GM12891 (cell line): ENCODE measurements at places on chromosomes 2 and 18.

- no peak for DNase-seq
Measured at GRCh38 chr2:9424447-9425164, 1.2 kb downstream of the CPSF3 start.

DNA sequence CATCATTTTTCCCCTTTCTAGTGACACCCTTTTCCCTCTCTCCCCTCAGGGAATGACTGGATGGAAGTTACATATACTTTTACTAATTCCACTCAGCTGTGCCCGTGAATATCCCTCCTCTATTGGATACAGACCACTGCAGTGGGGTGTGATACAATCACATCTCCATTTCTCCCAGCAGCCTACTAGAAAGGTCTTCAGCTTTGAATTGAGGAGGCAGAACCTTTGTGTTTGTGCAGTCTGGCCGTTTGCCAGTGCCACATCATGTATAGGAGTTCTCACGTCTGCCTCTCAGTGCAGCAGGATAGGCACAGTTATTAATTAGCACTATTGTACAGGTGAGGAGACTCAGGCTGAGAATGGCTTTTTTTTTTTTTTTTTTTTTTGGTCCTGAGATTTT is 16.4 kb downstream of the TNFRSF11A start:
- no peak for DNase-seq

GRCh38 chr2:20580690-20581437 is 70.0 kb downstream of the HS1BP3 start:
- no peak for DNase-seq

DNA sequence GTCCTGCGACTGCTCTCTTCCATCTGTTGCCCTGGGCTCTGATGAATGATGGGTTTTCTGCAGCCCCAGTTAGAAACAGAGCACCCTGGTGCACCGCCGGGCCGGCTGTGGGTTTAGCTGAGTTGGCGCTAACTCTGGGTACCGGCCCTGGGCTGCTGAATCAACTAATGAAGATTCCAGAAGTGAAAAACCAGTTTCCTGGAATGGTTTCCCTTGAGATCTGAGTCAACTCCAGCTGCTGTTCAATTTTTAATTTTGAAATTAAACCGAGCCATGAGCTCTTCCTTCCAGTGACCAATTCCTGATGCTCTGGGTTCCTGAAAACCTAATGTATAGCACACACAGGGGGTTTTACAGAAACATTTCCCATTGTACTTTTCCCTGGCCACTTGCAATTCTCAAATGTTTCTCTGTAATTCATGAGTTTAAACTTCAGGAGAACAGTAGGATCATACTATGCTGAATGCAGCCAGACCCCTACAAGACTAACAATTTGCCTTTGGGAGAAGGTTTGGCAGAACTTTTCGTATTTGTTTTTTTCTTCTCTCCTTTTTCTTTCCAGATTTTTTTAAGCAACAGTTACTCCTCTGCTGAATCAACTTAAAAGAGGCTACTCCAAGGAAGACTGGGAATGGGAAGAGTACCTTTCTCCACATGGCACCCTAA is 5.5 kb downstream of the COL6A3 start:
- DNase-seq = no peak

- no peak for DNase-seq
Measured at GRCh38 chr2:168997118-168997521, 34.0 kb downstream of the ABCB11 start.

DNA sequence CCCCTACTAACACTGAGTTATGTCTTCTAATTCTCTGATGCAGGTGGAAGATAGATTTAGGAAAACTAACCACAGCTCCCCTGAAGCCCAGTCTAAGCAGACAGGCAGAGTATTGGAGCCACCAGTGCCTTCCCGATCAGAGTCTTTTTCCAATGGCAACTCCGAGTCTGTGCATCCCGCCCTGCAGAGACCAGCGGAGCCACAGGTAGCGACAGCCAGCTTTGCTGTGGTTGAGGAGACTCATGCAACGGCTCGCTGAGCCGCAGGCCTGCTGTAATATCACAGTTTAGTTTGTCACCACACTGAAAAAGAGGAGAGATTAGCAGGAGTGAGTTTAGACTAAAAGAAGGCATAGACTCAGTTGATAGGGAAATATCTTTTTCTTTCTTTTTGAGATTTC is 131.0 kb upstream of the IL1R2 start:
- no peak for DNase-seq

DNA sequence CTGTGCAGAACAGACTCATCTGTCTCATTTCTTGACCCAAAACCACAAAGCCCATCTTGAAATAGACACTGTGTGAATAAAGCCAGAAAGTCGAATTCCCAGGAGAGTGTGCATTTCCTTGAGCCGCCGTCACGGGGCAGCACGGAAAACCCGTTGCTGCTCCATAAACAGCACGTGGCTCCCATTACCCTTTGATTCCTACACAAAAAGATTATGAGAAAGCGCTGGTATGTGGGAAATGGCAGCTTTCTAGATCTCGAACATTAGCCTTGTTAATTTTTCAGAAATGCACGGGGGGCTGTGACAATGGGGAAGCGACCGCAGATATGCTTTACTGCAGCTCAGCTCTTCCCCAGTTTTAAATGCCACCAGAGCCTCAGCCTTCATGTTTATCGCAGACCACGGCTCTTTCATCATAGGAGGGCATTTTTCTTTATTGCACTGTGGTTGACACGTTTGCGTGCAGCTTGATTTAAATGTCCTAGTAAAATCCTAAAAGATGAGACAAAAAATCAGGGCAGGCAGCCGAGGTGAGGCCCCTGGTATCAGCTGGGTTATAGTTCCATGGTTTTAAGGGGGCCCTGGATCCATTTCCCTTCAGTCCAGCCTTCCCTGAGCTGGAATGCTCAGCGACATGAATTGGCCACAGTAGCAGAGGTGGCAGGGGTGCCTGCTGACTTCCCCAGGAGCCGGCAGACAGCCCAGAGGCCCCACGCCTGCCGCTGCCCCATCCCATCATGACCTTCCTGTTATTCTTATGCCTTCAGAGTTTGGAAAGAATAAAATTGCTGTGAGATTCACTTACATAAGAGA is 249.3 kb downstream of the NDUFA10 start:
- DNase-seq = no peak

DNA sequence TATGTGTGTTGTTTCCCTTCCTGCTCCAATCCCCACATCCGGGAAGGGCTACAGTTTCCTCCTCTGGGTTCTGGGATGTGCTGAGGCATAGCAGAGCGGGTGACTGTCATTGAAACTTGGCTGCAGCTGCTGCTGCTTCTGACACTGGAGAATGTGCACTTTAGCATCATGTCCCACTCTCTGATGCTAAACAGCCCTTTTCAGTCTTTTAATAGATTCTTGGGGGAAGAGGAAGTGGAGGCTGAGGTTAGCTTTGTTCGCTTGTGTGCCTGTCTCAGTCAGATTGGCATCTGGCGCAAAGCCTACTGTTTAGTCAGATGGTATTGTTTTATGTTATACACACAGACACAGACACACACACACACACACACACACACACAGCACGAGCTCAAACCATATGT is 136.5 kb upstream of the RND3 start:
- DNase-seq = no peak

- DNase-seq = no peak
Measured at GRCh38 chr2:34529965-34530364, 930.9 kb upstream of the FAM98A start.

DNA sequence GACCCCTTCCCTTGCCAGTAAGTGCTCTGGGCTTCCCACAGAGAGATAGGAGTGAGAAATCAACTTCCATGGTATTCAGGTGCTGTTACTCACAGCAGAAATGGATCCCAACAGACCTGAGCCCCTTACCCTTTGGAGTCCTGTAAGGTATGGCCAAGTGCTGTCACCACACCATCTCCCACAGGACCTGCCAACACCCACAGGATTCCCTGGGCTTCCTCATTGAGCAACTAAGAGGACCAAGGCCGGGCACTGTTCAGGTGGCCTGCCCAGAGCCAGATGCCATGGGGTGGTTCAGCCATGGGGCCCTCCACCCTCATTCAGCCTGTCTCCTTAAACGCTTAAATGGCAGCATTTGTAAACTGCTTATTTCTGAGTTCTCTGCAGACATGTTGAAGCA is 166.2 kb downstream of the TRIM43 start:
- no peak for DNase-seq

- no peak for DNase-seq
Measured at GRCh38 chr2:240247241-240247867, 106.9 kb upstream of the OTOS start.

DNA sequence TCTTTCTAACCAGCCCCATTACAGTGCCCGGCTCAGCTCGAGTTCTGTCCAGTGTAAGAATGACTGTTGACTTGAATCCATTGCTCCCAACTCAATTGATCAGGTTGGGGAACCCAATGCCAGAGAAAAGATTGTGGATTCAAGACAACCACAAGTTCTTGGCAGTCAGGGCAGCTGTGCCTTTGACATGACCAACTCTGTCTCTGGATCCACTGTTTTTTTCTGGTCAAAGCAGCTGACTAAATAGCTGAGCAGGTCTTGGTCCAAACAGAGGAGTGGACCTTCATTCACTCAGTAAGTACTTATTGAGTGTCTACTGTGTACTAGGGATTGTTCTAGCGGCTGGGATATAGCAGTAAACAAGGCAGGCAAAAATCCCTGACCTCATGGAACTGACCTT is 6.3 kb upstream of the ATOH8 start:
- DNase-seq = no peak

DNA sequence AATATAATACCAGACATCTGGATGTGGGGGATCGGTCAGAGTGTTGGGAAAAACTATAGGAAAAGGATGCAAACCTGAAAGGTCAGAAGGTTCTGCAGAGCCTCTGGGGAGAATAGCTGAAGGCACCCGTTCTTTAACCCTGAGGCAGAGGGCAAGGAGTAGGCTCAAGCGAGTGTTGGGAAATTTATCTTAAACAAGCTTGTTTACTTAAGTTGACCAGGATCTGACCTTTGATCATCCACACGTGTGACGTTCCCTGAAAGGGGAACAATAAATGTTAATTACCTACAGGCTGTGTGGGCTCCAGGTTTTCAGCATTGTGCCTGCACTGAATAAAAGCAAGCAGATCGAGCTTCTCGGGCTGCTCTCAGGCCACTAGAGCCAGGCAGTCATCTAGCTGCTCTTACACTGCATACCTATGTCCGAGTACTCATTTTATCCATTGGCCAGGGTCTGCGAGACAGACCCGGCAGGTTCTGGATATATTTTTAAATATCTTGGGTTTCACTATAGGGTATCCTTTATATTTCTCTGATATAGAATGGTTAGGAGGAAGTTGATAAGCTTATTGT is 400.6 kb upstream of the CHST9 start:
- DNase-seq = no peak

GRCh38 chr2:158315803-158316414 is 140.6 kb downstream of the CCDC148 start:
- no peak for DNase-seq

DNA sequence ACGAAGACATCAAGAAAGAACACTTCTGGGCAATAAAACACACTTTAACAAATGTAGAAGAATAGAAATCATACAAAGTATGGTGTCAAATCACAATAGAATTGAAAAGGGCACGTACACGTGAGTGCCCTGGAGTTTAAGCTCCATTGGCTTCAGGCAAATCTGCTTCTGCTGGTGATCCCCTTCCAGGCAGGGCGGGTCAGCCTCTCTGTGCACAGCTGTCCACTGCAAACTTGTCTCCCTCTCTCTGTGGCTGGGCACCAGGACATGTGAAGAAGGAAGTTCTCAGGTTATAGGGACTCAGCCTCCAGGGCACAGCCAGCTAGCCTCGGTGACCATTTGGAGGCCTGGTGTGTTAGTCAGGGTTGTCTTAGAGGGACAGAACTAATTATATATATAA is 66.0 kb downstream of the ST3GAL5 start:
- no peak for DNase-seq

GRCh38 chr2:153163055-153163454 is 315.5 kb downstream of the RPRM start:
- DNase-seq = peak; percentile 2

- DNase-seq = no peak
Measured at GRCh38 chr2:226446406-226447001, 353.1 kb downstream of the IRS1 start.

DNA sequence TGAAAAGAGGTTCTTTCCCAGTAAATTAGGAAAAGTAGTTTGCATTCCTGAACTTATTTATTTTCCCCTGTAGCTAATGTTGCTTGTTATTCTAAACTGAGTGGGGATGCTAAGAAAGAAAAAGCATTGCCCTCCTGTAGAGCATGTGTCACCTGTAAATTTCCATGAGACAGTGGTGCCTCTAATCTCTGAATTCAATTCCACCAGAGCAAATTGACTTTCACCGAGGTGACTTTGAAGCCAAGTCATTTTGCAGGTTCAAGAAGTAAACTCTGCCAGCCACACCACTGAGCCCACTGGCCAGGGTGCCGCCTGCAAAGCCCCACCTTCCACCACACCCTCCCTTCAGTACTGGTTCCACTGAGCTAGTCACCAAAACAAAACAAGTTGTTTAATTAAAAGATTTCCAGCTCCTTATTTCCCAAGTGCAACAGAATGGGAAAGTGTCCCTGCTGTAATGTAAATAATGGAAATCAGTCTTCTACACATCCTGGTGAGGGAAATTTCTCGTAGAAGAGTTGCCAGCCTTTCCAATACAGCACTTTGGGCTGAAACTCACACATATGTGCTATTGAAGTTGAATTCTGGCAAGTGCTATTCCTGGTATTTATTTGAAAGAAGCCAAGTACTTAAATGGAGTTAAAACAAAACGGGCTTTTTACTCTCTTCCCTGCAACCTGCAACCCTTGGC is 254.8 kb downstream of the RNF152 start:
- DNase-seq = no peak

DNA sequence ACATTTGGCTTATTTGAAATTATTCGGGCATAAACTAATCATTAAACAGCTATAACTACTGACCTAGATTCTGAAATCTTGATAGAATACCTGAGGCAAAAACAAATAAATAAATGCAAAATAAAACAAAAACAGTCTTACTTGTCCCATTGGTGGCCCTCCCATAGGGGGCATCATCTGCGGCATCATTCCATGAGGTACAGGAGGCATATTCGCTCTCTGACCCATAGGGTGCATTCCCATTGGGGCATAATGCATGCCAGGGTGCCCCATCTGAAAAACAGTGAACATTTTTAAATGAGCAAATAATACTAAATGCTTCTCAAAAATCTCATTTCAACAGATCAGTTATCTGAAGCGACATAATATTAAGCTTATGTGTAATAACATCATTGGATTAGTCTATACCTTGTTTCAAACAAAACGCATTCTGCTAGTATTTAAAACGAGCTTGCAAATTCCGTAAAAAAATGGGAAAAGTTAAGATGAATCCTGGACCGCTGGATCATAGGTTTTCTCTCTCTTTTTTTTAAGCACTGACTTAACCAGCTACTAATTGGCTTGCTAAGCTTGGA is 1.3 kb downstream of the PRPF40A start:
- DNase-seq = no peak

DNA sequence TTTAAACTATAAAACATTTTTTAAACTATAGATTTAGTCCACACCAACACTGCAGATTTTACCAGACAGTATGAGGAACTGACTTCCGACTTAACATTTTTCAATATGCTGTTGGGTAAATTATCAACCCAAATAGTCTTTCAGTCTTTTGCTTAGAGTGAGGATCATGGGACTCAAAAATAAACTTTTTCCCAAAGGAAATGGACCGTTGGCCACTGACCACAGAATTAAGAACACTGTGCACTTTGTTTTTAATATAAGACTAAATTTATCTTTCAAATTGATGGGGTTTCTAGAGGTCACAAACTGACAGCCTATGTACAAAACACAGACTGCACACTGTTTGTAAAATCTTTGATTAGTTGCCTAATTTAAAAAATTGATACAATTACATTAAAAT is 44.9 kb downstream of the FIGN start:
- DNase-seq = no peak
